ENCODE measurements at places on chromosomes 11 and 22.

DNA sequence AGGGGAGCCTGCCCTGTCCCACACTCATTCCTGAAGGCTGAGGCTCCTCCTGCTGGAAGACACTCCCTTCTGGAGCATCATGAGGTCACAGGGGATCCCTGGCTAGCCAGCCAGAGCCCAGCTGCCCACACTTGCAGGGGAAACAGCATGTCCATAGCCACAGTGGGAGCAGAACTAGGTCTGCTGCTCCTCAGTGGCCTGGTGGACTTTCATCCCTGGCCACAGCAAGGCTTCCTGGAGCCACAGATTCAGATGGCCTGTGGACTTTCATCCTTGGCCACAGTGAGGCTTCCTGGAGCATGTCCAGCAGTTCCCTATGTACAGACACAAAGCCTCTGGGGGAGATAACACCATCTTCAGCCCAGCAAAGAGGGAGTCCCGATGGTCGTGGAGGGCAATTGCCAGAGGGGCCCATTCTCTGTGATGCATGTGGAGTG, 5.9 kb upstream of the APOL6 start:
- DNase-seq: no peak

DNA sequence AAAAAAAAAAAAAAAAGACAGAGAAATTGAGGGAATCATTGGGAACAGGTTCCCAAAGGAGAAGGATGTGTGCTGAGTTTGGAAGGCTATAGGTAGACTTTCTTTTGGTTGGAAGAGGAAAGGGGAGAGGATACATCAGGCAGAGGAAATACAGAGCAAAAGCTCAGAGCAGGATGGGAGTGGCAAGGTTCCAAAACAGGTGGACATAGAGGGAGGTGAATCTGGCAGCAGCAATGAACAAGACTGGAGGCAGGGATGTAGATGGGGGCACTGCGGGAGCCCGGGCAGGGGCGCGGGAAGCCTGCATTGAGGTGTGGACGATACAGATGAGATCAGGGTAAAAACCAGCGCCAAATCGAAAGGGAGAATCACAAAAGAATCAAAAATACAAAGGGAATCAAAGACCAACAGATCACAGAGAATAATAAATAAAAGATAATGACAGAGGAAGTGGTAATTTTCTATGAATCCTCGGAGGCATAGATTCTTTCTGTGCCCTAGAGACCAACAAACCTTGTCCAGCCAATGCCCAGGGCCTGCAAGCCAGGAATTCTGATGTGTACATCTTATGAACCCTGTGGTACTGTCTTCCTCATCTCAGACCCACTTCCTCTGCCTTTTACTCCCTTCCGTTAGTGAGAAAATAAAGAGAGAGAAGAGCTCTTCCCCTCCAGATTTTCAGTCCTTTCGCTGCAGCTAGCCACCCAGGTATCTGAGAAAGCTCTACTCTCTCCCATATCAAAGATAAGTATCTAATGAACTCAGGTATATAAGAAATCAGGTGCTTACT, 70.3 kb downstream of the SLC1A2 start:
- no peak for DNase-seq

DNA sequence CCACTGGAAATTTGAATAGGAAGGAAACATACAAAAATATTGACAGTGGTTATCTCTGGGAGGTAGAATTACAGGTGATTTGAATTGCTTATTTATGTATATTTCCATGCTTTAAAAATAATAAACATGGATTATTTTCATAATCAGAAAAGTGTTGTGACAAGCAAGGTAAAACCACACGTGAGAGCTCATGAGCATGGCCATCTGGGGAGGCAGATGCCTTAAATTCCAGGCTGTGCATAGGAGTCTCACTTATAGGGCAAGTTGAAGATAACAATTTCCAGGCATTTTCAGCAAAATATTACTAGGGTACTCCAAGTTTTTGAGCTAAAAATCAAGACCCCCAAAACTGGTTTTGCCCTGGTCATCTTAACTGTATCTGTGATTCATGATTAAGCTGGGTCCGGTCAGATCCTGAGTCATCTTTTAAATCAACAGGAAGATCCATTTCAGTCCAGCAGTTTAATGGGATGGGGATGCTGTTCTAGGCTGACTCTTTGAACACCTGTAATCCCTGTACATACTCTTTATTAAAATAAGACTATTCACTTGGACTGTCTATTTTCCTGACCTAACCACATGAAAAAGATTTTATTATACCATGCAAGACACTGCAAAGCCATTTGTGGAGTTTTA, 115.8 kb upstream of the NARS2 start:
- DNase-seq: no peak

- DNase-seq: no peak
Measured at GRCh38 chr22:22069450-22070370, 87.1 kb upstream of the TOP3B start.

DNA sequence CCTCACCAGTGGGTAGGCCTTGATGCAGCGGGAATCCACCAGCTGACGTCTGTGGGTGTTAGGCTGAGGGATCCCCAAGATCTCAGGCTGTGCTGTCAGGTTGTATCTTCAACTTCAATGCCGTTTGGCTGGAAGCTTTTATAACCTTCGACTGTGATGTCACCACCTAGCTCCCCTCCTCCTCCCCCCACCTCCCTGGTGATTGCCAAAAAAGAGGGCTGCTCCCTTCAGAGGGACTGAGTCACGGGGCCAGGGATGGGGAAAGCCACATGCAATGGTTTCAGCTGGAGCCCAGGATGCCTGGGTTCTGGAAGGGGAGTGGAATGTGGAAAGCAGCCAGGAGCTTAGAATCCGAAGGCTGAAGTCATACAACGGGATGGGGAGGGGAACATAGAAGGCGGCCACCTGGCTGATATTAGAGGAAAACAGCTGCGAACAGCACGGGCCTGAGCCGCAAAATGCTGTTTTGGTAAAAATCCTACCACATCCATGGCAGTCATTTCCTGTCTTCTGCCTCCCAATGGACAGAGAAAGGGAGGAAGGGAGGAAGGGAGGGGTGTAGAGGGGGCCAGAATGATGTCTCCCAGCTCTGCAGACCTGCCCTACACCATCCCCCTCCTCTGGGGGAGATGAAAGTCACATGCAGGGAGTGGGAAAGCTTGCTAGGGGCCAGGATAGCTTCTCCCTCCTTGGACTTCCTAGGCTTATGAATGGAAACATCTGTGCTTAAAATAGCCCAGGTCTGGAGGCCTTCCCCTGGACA, at the start of gene LRRN4CL:
LRRN4CL (minus strand) TSS at position 110 of the 763 bp plus-strand sequence. CDS start 1,022 bp downstream, outside the sequence.
- peak; percentile 97 for DNase-seq

GRCh38 chr11:86636275-86636674, 36.1 kb downstream of the ME3 start:
- no peak for DNase-seq

- no peak for DNase-seq
Measured at GRCh38 chr11:110249066-110249465, 47.3 kb downstream of the RDX start.

DNA sequence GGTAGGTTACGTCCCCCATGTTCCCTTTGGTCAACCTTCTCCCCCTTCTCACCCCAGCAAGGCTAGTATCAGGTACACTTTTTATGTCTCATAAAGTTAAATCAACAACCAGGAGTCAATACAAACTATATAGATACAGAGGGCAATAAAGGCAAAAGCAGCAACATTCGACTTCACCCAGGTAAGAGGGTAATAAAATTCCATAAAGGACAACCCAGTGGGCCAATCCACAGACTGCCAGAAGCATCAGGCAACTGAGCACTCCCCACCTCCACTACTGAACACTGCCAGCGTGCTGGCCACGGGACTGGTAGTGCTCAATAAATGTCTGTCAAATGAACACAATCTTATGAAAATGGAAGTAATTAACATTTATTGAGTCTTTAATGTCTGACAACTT, 5.1 kb upstream of the MS4A18 start:
- no peak for DNase-seq

DNA sequence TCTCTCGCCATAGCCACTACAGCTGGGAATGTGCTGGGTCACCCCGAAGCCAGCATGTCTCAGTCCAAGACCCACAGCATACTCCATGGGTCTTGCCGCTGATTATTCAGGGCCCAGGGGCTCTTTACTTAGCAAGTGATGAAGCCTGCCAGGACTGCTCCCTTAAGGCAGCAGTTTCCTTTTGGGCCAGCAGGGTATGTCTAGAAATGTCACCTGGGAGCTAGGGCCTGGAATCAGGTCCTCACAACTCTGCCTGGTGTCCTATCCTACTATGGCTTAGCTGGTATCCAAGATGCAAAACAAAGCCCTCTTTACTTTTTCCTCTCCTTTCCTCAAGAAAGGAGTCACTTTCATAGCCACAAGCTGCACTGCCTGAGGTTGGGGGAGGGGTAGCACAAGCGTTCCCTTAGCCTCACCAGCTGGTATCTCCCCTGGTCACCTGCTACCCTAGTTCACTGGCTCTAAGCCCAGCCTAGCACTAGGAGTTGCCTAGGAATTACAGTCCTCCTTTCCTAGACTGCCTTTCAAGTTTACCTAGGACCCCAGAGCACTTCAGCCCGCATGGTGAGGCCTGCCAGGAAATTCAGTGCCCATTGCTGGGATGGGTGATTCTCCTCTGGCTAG, 22.6 kb upstream of the NCR3LG1 start:
- no peak for DNase-seq

DNA sequence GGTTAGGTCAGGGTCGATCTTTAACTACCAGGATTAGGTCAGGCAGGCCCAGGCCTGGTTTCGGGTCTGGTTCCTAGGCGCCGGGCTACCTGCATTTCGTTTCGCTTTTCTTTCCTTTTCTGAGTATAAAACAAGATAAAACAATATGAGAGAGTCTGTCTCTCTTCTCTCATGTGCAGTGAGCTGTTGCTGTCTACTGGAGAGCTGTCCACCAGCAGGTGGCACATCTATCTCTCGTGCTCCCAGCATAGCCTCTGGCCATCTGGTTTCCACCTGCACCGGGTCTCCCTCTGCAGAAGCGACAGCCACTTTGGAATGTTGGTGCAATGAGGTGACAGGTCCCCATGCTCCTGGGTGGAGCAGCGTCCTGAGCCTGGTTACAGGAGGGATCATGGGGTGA, 27.6 kb downstream of the RIBC2 start:
- DNase-seq: peak; percentile 65

DNA sequence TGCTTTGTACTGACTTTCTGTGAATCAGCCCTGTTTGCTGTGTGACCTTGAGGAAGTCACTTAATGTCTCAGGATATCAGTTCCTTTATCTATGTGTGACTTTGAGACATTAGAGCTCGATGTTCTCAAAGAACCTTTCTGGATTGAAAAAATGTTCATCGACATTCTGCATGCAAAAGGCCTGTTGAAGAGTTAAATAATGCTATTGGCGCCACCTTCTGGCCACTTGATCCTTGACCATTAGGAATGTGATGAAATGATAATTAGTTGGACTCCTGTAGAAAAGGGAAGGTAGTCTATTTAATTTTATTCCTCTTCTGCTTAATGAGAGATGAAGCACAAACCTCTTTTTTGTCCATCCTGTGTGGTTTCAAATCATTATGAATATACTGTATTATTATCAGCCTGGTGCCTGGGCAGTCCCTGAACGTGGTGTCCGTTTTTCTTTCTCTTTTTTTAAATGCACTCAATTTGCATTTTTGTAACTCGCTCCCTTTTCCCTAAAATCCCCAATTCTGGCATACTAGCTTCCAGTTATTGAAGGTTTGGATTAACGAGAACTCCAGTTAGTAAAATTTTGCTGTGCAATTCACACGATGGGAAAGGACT, 20.7 kb downstream of the ELF5 start:
- peak; percentile 66 for DNase-seq

DNA sequence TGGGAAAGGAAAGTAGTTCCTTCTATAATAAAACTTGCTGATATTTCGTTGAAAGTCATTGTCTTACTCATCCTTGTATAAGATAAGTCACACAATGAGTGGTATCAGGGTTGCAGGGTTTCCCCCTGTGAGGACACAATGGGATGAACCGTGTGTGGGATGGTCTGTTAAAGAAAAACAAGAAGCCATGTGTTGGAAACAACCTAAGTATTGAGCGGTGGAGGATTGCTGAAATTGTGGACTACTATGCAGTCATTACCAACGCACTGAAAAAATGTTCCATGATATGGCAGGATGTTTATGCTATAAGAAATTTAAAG, 28.6 kb downstream of the PTPRJ start:
- no peak for DNase-seq

GRCh38 chr22:37211866-37212173, 457 bp downstream of the SSTR3 start:
- no peak for DNase-seq

DNA sequence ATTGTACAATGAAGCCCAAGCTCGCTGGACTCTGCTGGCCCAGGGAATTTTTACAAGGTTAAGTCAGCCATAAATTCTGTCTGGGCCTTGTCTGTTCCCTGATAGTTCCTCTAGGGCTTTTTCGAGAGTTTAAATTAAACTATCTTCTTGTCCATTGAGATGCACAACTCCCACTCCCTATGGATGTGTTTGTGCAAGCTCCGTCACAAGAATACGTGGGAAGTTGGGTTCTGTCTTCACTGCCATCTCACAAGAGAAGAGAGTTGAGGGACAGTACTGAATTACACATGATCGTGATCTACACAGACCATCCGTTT, 153.6 kb upstream of the TTC12 start:
- DNase-seq: no peak

DNA sequence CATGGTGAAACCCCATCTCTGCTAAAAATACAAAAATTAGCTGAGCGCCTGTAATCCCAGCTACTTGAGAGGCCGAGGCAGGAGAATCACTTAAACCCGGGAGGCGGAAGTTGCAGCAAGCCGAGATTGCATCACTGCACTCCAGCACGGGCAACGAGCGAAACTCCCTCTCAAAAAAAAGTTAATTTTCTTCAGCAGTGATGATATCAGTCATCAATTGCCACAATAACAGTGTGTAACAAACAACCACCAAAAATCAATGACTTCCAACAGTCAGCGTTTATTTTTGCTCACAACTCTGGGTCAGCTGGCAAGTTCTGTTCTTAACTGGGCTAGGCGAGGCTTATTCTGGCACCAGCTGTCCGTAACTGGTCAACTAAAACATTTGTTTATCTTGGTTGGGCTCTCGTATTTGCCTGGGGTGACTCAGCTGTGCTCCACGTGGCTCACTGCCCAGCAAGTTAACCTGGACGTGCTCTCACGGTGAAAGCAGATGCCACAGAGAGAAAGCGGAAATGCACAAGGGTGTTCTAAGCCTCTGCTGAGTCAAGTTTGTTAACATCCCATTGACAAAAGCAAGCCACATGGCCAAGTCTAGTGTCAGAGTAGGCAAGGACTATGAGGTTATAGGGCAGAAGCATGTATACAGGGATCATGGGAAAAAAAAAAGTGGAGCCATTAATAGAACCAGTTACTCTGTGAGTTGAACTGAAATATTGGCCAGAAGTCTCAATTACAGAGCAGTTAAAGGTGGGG, 52.1 kb downstream of the LHFPL7 start:
- DNase-seq: peak; percentile 52

- no peak for DNase-seq
Measured at GRCh38 chr11:60955571-60955970, 3.6 kb upstream of the SLC15A3 start.

- DNase-seq: no peak
Measured at GRCh38 chr22:19466848-19467752, 11.9 kb downstream of the UFD1 start.

GRCh38 chr11:117677729-117678310, 119.2 kb downstream of the DSCAML1 start:
- no peak for DNase-seq
